Stimulated activated CD8-positive, alpha-beta memory T cell treated with anti-CD3 and anti-CD28 coated beads, Interleukin-7, amount 100 ng/mL, for 4 hours (primary cell): ENCODE measurements at places on chromosomes 1 and 21.

GRCh38 chr21:33401630-33401992 lies 1.6 kb upstream of the IFNGR2 start:
- DNase-seq: no peak

DNA sequence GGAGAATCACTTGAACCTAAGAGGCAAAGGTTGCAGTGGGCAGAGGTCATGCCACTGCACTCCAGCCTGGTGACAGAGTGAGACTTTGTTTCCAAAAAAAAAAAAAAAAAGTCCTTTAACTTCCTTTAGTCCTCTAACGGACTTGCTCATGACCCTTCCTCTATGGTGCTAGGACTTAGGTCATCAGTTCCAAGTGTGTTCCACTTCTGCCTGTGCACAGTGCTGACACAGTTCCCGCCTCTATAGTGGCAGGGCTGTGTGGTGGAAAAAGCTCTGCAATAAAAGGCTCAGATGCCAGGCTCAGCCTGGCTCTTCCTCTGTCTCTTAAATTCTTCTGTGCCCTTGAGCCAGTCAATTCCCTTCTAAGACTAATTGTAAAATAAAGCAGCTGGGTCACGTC lies 22.0 kb downstream of the CC2D1B start:
- DNase-seq: no peak

DNA sequence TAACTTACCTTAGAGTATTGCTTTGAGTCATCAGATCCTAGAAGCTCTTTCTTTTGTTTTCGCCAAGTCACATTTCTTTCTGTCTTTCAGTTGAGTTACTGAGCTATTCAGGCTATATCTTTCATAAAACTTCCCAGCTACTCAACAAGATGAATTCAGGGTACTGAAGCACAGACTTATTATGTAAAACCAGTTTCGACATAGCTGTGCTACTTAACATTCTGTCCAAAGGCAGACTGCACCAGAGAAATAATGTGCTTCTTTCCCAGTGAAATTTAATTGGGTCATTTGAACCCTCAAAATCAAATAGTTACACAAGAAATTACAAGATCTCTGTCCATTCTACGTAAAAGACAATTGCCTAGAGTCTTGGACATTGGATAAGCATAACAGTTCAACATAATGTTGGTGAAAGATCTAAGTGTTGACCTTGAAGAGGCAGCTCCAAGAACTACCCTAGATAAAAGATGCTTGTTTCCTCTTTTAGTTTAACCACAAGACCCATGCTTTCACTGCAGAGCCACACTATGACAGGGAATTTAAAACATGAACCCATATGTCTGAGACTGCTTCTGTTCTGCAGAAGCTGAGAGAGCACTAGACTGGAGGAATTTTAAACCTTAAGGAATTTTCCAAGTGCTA lies 163.2 kb downstream of the LRRC40 start:
- DNase-seq: no peak

- no peak for DNase-seq
Observed at GRCh38 chr1:184861755-184862336, 107.2 kb upstream of the EDEM3 start.

DNA sequence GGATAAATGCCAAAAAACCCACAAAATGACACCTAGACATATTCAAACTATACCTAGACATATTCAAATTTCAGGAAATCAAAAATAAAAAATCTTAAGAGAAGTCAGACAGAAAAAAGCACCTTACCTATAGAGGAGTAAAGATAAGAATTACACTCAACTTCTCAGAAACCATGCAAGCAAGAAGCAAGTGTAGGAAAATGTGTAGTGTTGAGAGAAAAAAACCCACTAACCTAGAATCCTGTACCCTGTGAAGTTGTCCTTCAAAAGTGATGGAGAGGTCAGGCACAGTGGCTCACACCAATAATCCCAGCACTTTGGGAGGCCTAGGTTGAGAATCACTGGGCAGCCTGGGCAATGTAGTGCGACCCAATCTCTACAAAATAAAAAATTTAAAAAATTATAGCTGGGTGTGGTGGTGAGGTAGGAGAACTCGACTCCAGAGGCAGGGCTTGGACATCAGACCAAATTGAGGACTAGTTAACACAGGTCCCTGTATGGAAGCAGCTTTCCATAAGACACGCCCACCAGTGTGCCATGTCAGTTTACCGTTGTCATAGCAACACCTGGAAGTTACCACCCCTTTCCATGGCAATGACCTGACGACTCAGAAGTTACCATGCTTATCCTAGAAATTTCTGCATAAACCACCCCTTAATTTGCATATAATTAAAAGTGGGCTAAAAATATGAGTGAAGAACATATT lies 20.7 kb downstream of the PDIK1L start:
- no peak for DNase-seq

GRCh38 chr1:199585392-199585791 lies 442.1 kb upstream of the NR5A2 start:
- no peak for DNase-seq
